CD4-positive, CD25-positive, alpha-beta regulatory T cell (primary cell): ENCODE measurements at places on chromosomes 7 and 10.

GRCh38 chr7:110839866-110840265 lies 251.1 kb upstream of the LRRN3 start:
- DNase-seq: no peak

- DNase-seq: no peak
Observed at GRCh38 chr7:152527610-152528032, 91.8 kb upstream of the KMT2C start.

GRCh38 chr10:122931088-122931906 lies 20.9 kb downstream of the FAM24A start:
- DNase-seq: no peak

GRCh38 chr7:44983742-44984477 lies 5.1 kb upstream of the MYO1G start:
- no peak for DNase-seq

- no peak for DNase-seq
Observed at GRCh38 chr10:89310056-89310893, 8.4 kb downstream of the IFIT2 start.

DNA sequence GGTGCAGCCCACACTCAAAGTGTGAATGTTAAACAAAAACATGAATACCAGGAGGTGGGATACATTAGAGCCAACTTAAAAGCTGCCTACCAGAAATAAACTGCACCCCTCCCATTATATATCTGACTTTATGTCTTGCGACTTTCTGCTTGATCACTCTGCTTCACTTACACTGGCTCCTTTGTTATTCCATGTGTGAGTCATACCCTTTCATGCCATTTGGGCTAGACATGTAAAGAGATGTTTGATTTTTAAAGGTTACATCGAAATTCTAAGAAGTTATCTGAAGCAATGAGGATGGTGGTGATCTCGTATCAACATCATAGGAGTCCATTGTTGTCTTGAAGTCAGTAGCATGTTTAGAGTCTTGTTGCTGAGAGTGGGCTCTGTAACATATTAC lies 31.6 kb upstream of the ETV1 start:
- no peak for DNase-seq

GRCh38 chr7:92306153-92306552 lies 60.4 kb downstream of the ANKIB1 start:
- no peak for DNase-seq

DNA sequence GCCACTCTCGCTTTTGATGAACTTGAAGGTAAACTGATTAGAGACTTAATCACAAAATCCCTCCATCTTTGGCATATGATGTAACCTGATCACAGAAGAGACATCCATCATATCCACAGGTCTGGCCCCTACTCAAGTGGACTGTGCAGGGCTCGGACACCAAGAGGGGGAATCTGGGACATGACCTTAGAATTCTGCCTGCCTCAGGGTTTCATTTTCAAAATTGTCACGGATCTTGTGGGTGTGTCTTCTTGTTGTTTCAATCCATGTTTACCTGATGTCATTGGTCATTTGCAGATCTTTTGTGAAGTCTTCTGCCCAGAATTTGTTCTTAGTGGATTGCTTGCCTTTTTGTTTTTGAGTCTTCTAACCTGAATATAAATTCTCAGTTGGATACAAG lies 5.9 kb upstream of the ARMS2 start:
- DNase-seq: no peak

GRCh38 chr7:32470871-32471270 lies 19.3 kb downstream of the LSM5 start:
- no peak for DNase-seq

- no peak for DNase-seq
Observed at GRCh38 chr10:84054743-84055142, 84.6 kb upstream of the GHITM start.
